Bronchial smooth muscle cell (primary cell): ENCODE measurements at places on chromosomes 13 and 19. TPM values are rescaled to one million over a fixed set of nuclear protein-coding genes. Genes with fewer than 3 reads are reported as not detected.

The NKPD1 gene
- total RNA-seq, result 0.47 and 0.52 TPM in 2 replicates

The TINCR gene
- under 0.01 TPM in 2 replicates for total RNA-seq

The CGB1 gene
- total RNA-seq, result not detected in 2 replicates

The PNMA8A gene
- total RNA-seq, result 2.9 and 5.5 TPM in 2 replicates

The SNRPD2 gene
- 843 and 916 TPM in 2 replicates for total RNA-seq

The VRK3 gene
- 17.7 and 19.4 TPM in 2 replicates for total RNA-seq

The UPK1A gene
- not detected in 2 replicates for total RNA-seq

The FFAR3 gene
- total RNA-seq, result not detected in 2 replicates

The HRC gene
- total RNA-seq, result 0.09 TPM in 1 of 2 replicates, not detected in the other

The BEST2 gene
- total RNA-seq, result under 0.01 TPM in 2 replicates

The CEACAM20 gene
- not detected in 2 replicates for total RNA-seq

The ZNF497 gene
- total RNA-seq, result 0.79 and 1.7 TPM in 2 replicates
